ENCODE measurements at places on chromosomes 12 and 14.
A peak's percentile ranks its signal among the peaks of the same experiment; 100 is the strongest.

GRCh38 chr12:45907955-45908354 is 82.4 kb downstream of the SCAF11 start:
- no peak for DNase-seq

DNA sequence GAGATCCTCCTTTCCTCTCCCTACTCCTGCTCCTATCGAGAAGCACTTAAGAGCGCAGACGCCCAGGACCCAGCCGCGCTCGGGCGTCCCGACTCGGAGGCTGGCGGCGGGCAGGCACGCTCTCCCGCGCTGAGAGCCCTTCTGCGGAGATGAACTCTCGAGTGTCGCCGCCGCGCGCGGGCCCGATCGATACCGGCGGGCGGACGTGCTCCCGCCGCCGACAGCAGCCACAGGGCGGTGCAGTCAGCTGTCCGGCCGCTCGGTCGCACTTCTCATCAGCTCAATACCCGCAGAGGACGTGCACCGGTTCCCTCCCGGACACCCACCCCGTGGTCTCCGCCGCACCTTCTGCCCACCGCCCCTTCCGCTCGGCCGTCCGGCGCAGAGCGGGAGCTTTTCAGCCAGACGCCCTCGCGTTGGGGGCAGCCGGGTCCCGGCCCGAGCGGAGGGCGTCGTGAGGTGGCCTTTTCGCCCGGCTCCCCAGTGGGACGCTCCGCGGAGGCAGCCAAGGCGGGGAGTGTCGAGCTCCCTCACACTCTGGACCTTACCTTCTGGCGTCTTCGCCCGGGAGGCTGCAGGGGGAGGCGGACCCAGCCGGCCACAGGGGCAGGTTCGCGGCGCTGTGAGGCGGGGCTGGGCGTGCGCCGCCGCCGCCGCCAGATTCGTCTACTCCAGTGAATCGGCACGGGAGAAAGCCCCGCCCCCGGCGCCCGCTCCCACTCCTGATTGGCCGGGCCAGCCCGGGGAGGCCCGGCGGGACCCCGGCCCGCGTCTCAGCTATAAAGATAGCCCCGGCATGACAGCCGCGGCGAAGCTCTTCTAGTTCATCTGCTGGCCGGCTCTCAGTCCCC is at the start of gene INSM2:
Gene INSM2, plus strand, starts transcription at position 808 of the 851 bp plus-strand sequence. CDS start 89 bp downstream, outside the sequence.
- peak; percentile 65 for DNase-seq

DNA sequence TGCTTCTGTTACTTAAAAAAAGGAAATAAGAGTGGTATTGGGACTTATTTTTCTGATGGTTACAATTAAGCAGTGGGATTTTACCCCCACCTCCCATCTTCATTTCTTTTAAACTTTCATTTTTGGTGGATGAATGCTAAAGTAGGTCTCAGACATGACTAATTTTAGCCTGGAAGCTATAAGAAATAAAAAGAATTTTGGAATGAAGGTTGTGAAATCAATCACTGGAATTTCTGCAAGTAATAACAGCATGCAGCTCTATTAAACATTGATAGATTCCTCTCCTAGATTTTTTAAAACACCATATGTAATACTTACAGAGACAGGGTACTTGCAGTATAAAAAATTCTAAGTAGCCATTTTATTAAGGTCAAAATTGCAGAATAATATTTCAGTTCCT is 164.2 kb upstream of the CLEC14A start:
- no peak for DNase-seq

GRCh38 chr12:48037267-48037915 is 33.1 kb upstream of the COL2A1 start:
- DNase-seq, result no peak

DNA sequence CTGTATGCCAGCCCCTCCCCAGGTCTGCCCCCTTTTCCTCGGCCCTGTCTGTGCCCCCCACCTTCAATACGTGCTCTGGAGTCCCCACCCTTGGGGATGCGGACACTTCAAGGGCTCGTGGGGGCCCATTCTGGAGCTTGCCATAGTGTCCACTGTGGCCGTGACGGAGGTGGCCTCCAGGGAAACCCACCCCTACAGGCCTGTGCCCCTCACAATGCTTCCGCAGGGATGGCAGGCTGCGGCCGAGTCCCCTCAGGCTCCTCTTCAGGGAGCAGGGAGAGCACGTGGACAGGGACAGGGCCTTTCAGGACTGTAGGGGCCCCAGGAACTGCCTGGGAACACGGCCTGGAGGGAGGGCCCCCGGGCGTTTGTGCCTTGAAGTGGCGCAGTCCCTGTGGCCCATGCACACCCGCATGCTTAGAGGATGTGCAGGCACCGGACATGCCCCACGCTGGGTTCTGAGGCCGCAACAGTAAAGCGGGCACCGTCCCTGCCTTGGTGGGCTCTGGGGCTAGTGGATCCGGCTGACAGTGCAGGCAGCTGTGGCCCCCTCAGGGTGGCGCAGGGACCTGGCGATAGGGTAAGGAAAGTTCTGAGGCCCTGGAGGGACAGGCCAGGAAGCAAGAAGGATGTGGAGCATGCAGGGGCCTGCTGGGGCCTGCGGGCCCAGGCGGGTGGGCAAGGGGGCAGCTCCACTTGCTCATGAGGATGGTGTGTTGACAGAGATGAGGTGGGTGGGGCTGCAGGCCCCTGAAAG is 209.0 kb upstream of the RTL1 start:
- DNase-seq, result no peak

- DNase-seq, result no peak
These were observed 11.4 kb downstream of the CABP1 start for GRCh38 chr12:120651821-120652220.

DNA sequence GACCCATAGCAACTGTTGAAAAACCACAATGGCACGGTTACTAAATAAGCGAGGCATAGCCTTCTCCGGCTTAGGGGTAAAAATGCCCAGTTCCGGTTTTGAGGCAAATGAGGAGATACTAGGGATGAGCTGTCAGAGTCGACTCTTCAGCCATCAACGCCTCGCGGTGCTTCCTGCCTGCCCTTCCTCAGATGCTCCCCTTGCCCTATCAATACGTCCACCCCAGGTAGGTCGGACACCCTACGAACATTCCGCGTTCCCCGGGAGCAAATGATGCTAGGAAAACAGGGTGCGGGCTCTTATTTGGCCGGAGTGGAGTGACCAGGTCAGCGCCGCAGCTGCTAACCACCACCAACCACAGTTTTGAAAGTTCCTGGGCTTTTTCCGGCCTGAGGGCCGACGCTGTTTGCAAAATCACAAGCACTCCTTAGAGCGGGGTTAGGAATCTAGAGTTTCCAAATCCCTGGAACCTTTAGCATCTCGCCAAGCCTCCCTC is 1.2 kb downstream of the SRSF9 start:
- DNase-seq, result no peak

DNA sequence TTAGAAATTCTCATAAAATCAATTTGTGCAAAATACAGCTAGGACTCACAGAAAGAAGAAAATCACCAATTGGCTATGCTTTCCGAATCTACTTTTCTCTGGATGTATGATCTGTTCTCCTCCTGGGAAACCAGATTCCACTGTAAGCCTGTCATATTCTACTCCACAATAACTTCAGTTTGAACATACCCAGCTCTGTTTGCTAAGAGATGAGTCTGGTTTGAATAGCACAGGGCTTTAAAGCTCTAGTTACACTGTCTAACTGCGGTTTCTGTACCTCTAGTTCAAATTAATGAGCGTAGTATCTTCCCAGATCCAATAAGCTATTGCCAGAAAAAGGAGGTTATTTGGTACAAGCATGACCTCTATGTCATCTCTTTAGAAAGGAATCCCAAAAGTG is 270.1 kb downstream of the DAD1 start:
- no peak for DNase-seq

GRCh38 chr14:35122696-35123387 is 490 bp downstream of the PRORP start:
- no peak for DNase-seq

- DNase-seq, result no peak
These were observed 5.7 kb upstream of the VTI1B start for GRCh38 chr14:67680121-67680602.

GRCh38 chr12:72074956-72075355 is 136.3 kb downstream of the TPH2 start:
- no peak for DNase-seq

DNA sequence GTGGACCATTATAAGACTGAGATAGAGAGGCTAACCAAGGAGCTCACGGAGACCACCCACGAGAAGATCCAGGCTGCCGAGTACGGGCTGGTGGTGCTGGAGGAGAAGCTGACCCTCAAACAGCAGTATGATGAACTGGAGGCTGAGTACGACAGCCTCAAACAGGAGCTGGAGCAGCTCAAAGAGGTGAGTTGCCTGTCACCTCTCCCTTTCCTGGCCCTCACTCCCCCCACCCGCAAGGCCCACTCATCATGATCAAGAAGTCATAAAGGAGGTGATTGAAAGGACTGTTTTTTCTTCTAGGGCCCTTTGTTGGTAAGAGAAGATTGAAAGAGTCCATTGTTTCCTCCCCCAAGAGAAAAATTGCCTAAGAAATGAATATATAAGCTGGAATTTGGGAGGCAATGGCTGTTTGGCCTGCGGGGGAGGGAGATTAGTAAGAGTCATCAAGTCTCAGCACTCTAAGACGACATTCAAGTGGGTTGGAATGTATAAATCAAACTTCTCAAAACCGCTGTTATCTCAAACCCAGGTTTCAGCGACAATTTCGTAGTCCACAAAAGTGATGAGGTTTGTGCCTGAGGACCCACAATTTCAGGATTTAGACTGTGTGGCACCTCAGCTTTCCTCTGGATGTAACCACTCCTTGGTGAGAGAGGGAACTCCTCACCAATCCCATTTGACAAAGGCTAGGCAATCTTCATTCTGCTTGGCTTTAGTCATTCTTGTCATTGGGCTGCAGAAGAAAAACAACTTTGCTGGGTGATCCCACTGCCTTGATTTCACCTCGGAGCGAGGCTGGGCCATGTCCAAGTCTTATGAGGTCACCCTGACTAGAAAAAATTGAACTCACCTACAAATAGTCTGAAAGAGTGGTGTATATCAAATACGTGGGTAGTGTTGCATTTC is 966 bp downstream of the BICD1 start:
- peak; percentile 16 for DNase-seq

DNA sequence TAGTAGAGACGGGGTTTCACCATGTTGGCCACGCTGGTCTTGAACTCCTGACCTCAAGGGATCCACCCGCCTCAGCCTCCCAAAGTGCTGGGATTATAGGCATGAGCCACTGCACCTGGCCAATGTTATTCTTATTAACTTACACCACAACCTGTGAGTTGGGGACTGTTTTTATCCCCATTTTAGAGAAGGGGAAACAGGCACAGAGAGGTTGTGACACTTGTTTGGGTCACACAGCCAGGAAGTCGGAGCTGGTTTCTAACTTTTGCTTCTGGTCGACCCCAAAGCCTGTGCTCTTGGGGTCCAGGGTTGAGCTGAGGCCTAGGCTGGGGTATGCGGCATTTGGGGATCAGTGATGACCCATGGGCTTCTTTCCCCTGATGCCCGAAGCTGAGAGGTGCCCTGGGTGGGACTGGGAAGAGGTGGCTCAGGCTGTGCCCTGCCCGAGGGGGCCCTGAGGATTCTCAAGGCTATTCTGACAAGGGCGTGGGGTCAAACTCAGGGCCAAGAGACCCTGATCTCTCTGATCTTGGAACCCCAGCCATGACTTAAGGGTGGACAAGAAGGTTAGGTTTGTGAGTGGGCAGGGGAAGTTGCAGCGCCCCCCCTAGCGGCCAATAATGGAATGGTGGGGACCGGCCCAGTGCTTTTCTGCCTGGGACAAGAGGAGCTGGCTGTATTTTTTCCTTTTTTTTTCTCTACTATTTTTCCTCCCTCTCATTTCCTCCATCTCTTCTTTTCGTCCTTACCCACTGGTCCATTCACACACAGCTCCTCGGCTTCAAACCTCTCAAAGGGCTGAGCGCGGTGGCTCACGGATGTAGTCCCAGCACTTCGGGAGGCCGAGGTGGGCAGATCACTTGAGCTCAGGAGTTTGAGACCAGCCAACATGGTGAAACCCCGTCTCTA is 3.0 kb downstream of the SDSL start:
- peak; percentile 37 for DNase-seq

DNA sequence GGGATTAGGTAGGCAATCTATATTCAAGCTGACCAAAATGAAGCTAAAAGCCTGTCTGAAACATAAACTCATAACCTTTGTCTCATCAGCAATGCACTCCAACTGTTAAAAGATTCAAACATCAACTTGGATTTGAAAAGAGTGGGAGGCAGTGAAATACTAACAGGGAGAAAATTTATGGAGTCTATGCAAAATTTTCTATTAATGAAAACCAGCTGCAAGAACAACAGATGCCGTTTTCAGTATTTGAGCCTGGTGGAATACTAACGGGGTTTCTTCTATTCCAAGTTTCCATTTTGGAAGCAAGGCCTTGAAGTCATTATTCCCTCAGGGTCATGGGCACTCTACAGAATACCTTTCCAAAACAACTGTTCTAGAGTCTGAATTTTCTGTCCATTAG is 88.3 kb downstream of the LRP6 start:
- no peak for DNase-seq

GRCh38 chr12:85740186-85740585 is 96.0 kb downstream of the RASSF9 start:
- no peak for DNase-seq

DNA sequence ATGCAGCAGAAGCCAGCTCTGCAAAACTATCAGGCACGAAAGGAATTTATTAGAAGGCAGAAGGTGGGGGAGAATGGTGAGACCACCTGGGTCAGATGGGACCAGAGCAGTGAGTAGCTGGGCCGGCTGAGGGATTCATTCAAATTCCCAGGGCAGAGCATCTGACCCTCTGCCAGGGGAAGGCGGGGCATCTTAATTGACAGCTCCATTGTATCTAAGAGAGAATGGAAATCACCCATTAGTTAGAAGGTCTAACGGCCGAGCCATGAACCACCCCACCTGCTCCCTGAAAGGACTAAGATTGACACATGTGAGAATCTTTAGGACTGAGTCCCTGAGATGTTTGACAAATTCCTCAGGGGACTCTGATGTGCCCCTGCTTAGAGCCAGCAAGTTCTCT is 83.7 kb downstream of the PHETA1 start:
- DNase-seq, result no peak

- DNase-seq, result peak; percentile 64
These were observed 27.8 kb upstream of the GPR132 start for GRCh38 chr14:105093038-105093430.

DNA sequence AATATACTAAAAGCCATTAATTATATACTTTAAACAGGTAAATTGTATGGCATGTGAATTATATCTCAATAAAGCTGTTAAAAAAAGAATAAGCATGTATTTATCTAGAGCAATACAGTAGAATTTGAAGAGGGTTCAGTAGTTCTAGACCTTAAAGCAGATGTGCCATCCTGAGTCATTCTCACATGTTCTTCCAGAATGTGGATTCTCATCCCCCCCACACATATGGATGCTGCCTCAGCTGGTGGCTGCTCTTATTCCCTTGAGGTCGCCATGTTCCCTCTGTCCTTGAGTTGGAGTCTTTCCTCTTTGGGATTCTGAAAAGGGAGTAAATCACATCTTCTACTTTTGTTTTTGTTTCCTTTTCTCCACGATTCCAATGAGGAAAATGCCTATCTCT is 321.3 kb downstream of the AEBP2 start:
- no peak for DNase-seq

GRCh38 chr12:69755302-69755701 is 16.6 kb downstream of the RAB3IP start:
- DNase-seq, result no peak

DNA sequence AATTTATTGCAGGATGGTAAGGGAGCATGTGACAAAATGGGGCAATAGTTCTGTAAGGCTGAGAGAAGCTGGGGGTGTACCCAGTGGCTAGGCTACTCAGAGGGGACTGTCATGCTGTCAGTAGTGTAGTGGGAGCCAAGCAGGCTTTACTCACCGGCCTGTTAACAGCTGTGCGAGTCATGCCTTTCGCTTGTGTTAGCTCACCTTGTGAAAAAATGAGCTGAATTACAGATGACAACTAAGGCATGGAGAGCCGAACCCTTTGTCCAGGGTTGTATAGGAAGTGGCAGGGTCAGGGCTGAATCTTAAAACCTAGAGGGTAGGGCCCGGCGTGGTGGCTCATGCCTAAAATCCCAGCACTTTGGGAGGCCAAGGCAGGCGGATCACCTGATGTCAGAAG is 37.9 kb downstream of the SH2B3 start:
- no peak for DNase-seq

All from activated T-cell treated with anti-CD3 and anti-CD28 coated beads for 24 hours (primary cell).